Testis (tissue), 5 donors: ENCODE measurements at places on chromosomes 2 and 18.

- H3K27me3 ChIP-seq: no peaks in the 10 kb centered on the region
- DNase-seq: no peak
- no peak overlapping the region for H3K27ac ChIP-seq
- H3K4me3 ChIP-seq: no peak overlapping the region
Observed at GRCh38 chr2:241904011-241904718, 34.6 kb downstream of the RTP5 start.

GRCh38 chr18:35653392-35654135, 72.0 kb downstream of the GALNT1 start:
- no peak overlapping the region for H3K27ac ChIP-seq
- H3K4me1 ChIP-seq: no peaks in the 10 kb centered on the region
- no peaks in the 10 kb centered on the region for H3K36me3 ChIP-seq
- H3K4me3 ChIP-seq: no peak overlapping the region
- DNase-seq: no peak

- H3K4me1 ChIP-seq: no peaks in the 10 kb centered on the region
- H3K27me3 ChIP-seq: no peaks in the 10 kb centered on the region
- no peaks in the 10 kb centered on the region for H3K36me3 ChIP-seq
- no peak overlapping the region for H3K4me3 ChIP-seq
- H3K27ac ChIP-seq: no peak overlapping the region
- DNase-seq: peak; percentile 76
Observed at GRCh38 chr2:219308142-219309101, 779 bp downstream of the PTPRN start.

DNA sequence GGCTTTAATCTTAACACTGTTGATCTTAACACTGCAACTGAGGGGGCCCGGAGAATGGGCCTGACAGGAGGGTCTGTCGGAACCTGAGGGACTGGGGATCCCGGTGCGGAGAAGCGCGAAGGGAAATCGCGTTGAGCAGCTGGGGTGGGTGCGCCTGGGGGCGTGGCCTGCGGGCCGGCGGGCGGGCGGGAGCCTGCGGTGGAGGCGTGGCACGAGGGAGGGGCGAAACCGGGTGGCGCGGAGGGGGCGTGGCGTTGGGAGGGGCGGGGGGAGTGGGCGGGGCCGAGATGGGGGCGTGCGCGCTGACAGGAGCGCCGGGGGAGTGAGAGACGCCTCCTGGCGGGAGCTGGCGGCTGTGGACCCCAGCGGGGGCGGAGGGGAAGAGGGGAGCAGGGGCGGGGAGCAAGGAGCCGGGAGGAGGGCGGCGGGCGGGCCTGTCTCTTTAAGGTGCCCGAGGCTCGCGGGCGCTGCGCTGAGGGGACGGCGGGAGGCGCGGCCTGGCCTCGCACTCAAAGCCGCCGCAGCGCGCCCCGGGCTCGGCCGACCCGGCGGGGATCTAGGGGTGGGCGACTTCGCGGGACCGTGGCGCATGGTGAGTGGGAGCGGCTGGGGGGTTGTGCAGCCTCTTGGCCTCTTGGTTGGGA, at the start of gene TWSG1:
TSS of gene TWSG1 (plus strand) at position 445 of the 644 bp plus-strand sequence. CDS start 2,457 bp downstream, outside the sequence.
- no peaks in the 10 kb centered on the region for H3K4me1 ChIP-seq
- no peaks in the 10 kb centered on the region for H3K27me3 ChIP-seq
- H3K4me3 ChIP-seq: peak within 1 kb of the TSS; percentile 90

- no peak overlapping the region for H3K4me3 ChIP-seq
- no peaks in the 10 kb centered on the region for H3K36me3 ChIP-seq
- no peak for DNase-seq
- no peaks in the 10 kb centered on the region for H3K27me3 ChIP-seq
Observed at GRCh38 chr2:34414856-34415255, 815.8 kb upstream of the FAM98A start.
